CD8-positive, alpha-beta memory T cell (primary cell): ENCODE measurements at places on chromosomes 4 and X. TPM values are rescaled to one million over a fixed set of nuclear protein-coding genes. Genes with fewer than 3 reads are reported as not detected.

GRCh38 chr4:176837169-176837895, 44.6 kb upstream of the VEGFC start:
- DNase-seq, result no peak
- H3K4me3 ChIP-seq, result no peak overlapping the region
- no peaks in the 10 kb centered on the region for H3K36me3 ChIP-seq
- no peak overlapping the region for H3K27ac ChIP-seq
- H3K4me1 ChIP-seq, result no peaks in the 10 kb centered on the region
- no peaks in the 10 kb centered on the region for H3K27me3 ChIP-seq

GRCh38 chrX:1105671-1106419, 106.6 kb downstream of the CRLF2 start:
- H3K4me1 ChIP-seq, result no peaks in the 10 kb centered on the region
- no peaks in the 10 kb centered on the region for H3K27me3 ChIP-seq
- DNase-seq, result no peak
- no peak overlapping the region for H3K27ac ChIP-seq
- no peak overlapping the region for H3K4me3 ChIP-seq

GRCh38 chr4:40055863-40056715, 561 bp upstream of the N4BP2 start:
- no peaks in the 10 kb centered on the region for H3K27me3 ChIP-seq
- H3K27ac ChIP-seq, result peak overlapping the region; percentile 83
- H3K4me3 ChIP-seq, result peak overlapping the region; percentile 69

GRCh38 chrX:16993791-16994318, 47.4 kb downstream of the REPS2 start:
- no peak for DNase-seq
- no peaks in the 10 kb centered on the region for H3K27me3 ChIP-seq
- no peaks in the 10 kb centered on the region for H3K36me3 ChIP-seq
- H3K27ac ChIP-seq, result no peak overlapping the region
- no peak overlapping the region for H3K4me3 ChIP-seq

GRCh38 chr4:153265306-153266047, 61.2 kb downstream of the TRIM2 start:
- no peaks in the 10 kb centered on the region for H3K4me1 ChIP-seq
- no peaks in the 10 kb centered on the region for H3K36me3 ChIP-seq
- no peak for DNase-seq
- H3K27me3 ChIP-seq, result no peaks in the 10 kb centered on the region
- no peak overlapping the region for H3K4me3 ChIP-seq
- no peak overlapping the region for H3K27ac ChIP-seq

DNA sequence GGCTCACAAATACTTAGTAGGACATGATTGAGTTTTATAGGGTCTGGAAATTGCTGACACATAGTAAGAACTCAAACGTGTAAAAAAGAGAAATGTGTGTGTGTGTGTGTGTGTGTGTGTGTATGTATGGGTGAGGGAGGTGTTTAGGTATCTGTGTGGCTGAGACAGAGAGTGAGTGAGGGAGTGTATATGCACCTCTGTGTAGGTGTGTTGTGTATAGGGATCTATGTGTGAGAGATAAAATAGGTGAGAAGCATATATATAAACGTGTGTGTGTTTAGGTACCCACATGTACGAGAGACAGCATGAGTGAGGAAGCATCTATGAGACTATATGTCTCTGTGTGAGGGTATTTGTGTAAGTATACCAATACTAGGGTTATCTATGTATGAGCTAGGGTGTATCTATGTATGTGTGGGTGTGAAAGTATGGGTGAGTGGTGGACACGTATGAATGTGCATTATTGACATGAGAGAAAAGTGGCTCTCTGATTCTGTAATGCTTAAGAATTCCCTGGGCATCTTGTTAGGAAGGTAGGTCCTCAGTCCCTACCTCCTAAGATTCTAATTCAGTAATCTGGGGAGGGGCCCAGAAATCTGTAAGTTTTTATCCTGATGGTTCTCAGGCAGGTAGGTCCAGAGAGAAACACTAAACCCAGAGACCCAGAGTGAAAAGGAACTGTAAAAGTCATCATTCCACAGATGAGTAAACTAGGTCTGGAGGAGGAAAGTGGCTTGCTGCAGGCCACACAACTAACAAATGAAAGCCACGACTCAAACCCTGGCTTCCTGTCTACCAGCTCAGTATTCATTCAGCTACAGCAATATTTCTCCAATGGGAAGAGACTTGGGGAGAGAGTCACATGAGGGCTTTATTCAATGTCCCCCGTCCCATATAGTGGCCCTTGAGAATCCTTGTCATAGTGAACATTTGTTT, 237.0 kb downstream of the IDS start:
- no peak overlapping the region for H3K4me3 ChIP-seq
- DNase-seq, result no peak
- no peaks in the 10 kb centered on the region for H3K27me3 ChIP-seq
- no peaks in the 10 kb centered on the region for H3K36me3 ChIP-seq

- H3K27me3 ChIP-seq, result peaks cover 13% of the 10 kb centered on the region
- no peaks in the 10 kb centered on the region for H3K4me1 ChIP-seq
- no peak for DNase-seq
These were observed 751 bp upstream of the DOK7 start for GRCh38 chr4:3462321-3462789.

DNA sequence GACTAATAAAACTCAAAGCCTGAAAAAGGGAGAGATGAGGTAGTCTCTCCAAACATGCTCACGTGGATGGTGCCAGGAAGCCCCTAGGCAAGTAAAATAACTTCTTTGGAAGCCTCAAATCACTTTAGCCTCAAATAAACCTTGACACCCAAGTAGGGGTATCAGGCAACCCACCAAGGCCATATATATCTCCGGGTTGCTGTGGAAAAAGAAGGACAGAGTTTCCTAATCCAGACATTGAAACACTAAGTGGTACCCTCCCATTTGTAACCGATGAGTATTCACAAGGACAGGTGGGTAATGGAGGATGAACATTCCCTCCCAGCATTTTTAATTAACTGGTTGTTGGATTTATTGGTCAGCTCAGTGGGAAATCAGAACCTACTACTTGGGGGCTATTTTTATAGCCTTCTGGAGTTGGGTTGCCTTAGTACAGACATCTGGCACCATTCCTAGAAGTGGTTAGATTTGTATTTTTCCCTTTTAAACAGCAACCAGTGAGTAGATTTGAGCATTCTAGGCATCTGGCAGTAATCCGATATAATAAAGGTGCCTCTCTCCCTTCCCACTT, 87.7 kb downstream of the GPC3 start:
- no peaks in the 10 kb centered on the region for H3K27me3 ChIP-seq
- no peaks in the 10 kb centered on the region for H3K4me1 ChIP-seq
- H3K4me3 ChIP-seq, result no peak overlapping the region
- no peak for DNase-seq
- H3K36me3 ChIP-seq, result no peaks in the 10 kb centered on the region

DNA sequence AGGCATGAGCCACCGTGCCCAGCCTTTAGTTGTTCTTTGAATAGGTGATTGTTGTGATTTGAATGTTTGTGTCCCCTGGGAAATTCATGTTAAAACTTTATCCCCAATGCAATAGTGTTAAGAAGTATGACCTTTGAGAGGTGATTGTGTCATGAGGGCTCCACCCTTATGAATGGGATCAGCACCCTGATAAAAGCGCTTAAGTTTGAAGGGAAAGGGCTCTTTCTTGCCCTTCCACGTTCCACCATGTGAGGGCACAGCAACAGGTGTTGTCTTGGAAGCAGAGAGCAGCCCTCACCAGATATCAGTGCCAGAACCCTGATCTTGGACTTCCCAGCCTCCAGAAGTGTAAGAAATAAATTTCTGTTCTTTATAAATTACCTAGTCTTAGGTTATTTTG, 33.7 kb upstream of the RP2 start:
- no peak for DNase-seq
- H3K4me3 ChIP-seq, result no peak overlapping the region
- no peaks in the 10 kb centered on the region for H3K36me3 ChIP-seq
- H3K27me3 ChIP-seq, result no peaks in the 10 kb centered on the region
- H3K27ac ChIP-seq, result no peak overlapping the region
- H3K4me1 ChIP-seq, result no peaks in the 10 kb centered on the region

DNA sequence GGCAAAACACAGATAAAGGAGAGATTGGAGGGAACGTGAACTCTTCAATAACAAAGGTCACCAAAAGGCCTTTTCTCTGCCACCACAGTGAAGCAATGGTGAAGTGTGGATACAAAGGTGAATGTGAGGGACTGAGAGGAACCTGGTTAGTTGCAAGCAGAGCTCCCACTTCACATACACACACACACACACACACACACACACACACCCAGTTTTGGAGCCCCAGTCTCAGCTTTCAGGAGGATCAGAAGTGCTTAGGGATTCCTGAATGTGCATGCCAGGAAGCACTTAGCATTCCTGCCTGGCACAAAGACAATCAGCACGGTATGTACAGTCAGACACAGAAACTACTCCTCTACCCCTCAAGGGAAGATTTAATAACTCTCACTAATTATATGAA, 71.5 kb downstream of the ARHGEF9 start:
- no peak overlapping the region for H3K27ac ChIP-seq
- H3K27me3 ChIP-seq, result no peaks in the 10 kb centered on the region
- H3K36me3 ChIP-seq, result no peaks in the 10 kb centered on the region
- no peak overlapping the region for H3K4me3 ChIP-seq
- DNase-seq, result no peak

DNA sequence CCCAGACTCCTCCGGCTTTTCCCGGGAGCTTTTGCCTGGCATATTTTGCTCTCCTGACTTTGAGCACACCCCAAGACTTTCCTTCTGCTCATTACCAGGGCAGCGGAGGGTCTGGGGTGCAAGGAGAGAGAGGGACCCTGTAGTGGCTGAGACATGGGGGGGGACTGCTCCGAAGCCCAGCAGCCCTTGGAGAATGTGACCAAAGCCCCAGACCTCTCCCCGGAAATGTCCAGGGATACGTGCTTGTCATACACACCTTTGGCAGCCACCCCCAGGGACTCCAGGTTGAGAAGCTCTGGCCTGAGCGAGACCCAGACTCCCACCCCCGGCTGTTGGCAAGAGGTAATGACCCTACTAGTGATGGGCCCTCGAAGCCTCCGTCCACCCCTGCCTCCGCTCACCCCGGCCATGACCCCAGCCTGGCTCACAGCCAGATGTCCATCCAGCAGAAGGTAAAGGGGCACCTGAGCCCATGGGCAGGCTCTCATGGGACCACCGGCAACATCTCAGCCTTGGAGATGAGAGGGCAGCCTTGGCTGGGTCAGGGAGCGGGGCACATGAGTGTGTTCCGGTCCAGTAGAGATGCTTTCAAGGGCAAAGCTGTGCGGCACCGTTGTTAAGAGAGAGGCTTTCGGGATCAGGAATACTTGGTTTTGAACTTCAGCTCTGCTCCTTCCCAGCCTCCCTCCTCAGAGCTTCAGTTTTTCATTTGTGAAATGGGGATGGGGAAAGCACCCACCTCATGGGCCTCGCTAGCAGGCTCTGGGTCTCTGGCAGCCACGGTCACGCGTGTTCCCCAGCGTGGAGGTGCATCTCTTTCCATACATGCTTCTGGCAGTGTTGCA, 2.0 kb downstream of the PSAPL1 start:
- H3K4me3 ChIP-seq, result no peak overlapping the region
- H3K4me1 ChIP-seq, result no peaks in the 10 kb centered on the region
- no peak overlapping the region for H3K27ac ChIP-seq
- no peaks in the 10 kb centered on the region for H3K36me3 ChIP-seq
- peak; percentile 38 for DNase-seq
- H3K27me3 ChIP-seq, result no peaks in the 10 kb centered on the region

ELF4 gene
- 23.8 TPM for total RNA-seq

SPARCL1 gene
- not detected for total RNA-seq

TSR2 gene
- 53.5 TPM for total RNA-seq

RPL10 gene
- total RNA-seq, result 3,198 TPM

SMIM43 gene
- 0.47 TPM for total RNA-seq

GAGE12G gene
- total RNA-seq, result not detected

DUSP21 gene
- total RNA-seq, result not detected

MXD4 gene
- total RNA-seq, result 12.2 TPM

MEPE gene
- total RNA-seq, result not detected
